Heart right ventricle (tissue), 16 donors: ENCODE measurements at places on chromosomes 12 and 14. TPM values are rescaled to one million over a fixed set of nuclear protein-coding genes. Genes with fewer than 3 reads are reported as not detected.

The GDF3 gene
- 0.20 TPM for total RNA-seq

- no peak for DNase-seq
- H3K27me3 ChIP-seq: no peaks in the 10 kb centered on the region
- no peak overlapping the region for H3K4me3 ChIP-seq
- no peaks in the 10 kb centered on the region for H3K36me3 ChIP-seq
- no peaks in the 10 kb centered on the region for H3K4me1 ChIP-seq
These were observed 40.2 kb downstream of the DACT1 start for GRCh38 chr14:58677996-58678395.

DNA sequence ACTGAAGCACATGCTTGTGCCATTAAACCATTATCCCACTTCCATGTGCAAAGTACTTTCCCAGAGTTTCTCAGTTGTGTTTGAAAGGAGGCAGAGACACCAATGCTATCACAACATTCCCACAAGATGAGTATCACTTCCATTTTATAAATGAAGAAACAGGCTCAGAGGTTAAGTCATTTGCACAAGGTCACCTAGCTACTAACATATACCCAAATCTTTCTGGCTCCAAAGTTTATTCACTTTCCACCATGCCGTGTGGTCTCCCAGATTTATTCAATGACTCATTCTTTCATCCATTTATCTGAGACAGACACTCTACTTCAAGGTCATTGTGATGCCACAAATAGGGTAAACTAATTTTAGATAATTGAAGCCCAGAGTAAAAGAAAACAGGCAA, 9.4 kb downstream of the ART4 start:
- no peaks in the 10 kb centered on the region for H3K36me3 ChIP-seq
- no peak for DNase-seq
- H3K4me1 ChIP-seq: peaks cover 38% of the 10 kb centered on the region

- H3K27me3 ChIP-seq: no peaks in the 10 kb centered on the region
- no peak overlapping the region for H3K27ac ChIP-seq
- no peaks in the 10 kb centered on the region for H3K36me3 ChIP-seq
- H3K4me1 ChIP-seq: no peaks in the 10 kb centered on the region
These were observed 90.3 kb downstream of the DDHD1 start for GRCh38 chr14:53062856-53063255.

The DNAI7 gene
- total RNA-seq: 0.62 TPM

DNA sequence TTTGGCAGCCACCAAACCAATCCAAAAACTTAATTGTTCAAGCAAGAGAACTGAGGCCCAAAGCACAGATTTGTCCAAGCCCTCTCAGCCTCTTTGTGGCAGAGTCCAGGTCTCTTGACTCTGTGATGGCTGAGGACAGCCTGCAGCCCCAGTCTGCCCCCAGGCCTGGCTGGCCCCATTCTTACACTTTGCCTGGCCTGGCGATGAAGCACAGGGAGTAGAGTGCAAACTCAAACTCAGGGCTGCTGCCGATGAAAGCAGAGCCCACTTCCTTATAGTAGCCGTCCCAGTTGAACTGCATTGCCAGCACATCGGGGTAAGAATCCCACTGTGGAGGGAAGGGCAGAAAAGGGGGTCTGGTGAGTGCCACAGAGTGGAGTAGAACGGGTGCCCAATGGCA, 5.6 kb upstream of the RPAP3 start:
- DNase-seq: no peak
- H3K36me3 ChIP-seq: no peaks in the 10 kb centered on the region
- peaks cover 38% of the 10 kb centered on the region for H3K4me1 ChIP-seq

DNA sequence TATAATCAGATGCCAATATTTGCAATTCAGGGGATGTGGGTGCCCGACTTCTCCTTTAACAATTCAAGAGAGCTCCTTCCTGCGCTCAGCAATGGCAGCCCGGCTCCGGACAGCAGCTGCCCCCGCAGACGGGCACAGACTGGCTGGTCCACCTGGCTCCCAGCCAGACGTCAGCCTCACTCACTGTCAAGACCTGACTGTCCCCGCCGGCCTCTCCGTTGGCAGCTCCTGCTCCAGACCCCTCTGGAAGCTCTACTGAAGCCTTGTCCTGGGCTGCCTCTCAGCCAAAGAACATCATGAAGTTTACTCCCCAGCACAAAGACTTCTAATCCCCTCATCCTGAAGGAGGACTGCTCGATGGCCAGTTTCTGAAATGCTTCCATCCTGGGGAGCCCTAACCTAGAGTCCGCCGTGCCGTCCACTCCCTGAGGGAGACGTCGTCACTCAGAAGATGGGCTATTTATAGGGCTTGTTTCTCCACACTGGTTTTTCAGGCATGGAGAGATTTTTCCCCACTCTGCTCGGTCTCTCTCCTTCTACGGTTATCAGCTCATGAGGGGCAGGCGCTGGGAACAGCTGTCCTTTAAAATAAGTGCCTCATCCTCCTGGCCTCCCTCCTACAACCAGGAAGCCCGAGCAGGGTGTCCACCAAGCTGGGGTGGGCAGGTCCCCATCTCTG, 126.2 kb downstream of the RFLNA start:
- H3K27me3 ChIP-seq: no peaks in the 10 kb centered on the region
- peaks cover 79% of the 10 kb centered on the region for H3K36me3 ChIP-seq
- H3K27ac ChIP-seq: peak overlapping the region; percentile 89
- H3K4me3 ChIP-seq: no peak overlapping the region
- H3K4me1 ChIP-seq: peaks cover 44% of the 10 kb centered on the region

- H3K27me3 ChIP-seq: no peaks in the 10 kb centered on the region
- H3K36me3 ChIP-seq: no peaks in the 10 kb centered on the region
- no peak for DNase-seq
- no peaks in the 10 kb centered on the region for H3K4me1 ChIP-seq
- H3K4me3 ChIP-seq: no peak overlapping the region
These were observed 101.4 kb downstream of the FOXA1 start for GRCh38 chr14:37493606-37494005.

The MYRFL gene
- 0.12 TPM for total RNA-seq

The AQP2 gene
- not detected for total RNA-seq

DNA sequence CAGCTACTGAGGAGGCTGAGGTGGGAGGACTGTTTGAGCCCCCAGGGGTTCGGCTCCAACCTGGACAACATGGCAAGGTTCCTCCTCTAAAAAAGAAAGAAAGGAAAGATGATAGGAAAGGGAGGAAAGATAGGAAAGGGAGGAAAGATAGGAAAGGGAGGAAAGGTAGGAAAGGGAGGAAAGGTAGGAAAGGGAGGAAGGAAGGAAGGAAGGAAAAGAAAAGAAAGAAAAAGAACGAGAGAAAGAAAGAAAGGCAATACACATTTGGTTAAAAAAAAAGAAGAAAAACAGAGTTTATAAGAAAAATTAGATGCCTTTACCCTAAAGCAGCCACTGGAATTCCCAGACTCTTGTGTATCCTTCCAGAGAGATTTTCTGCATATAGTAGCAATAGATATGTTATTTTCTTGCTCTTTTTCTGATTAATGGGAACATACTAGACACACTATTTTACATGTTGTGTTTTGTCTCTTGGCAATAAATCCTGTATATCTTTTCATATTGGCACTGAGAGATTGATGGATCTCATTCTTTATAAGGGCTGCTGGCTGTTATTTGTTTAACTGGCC, 12.2 kb downstream of the HNF1A start:
- H3K27ac ChIP-seq: no peak overlapping the region
- H3K4me3 ChIP-seq: no peak overlapping the region
- no peaks in the 10 kb centered on the region for H3K36me3 ChIP-seq
- DNase-seq: no peak

GRCh38 chr14:95902273-95902826, 25.7 kb downstream of the TUNAR start:
- DNase-seq: no peak
- no peaks in the 10 kb centered on the region for H3K36me3 ChIP-seq
- no peak overlapping the region for H3K27ac ChIP-seq
- peaks cover 10% of the 10 kb centered on the region for H3K27me3 ChIP-seq

DNA sequence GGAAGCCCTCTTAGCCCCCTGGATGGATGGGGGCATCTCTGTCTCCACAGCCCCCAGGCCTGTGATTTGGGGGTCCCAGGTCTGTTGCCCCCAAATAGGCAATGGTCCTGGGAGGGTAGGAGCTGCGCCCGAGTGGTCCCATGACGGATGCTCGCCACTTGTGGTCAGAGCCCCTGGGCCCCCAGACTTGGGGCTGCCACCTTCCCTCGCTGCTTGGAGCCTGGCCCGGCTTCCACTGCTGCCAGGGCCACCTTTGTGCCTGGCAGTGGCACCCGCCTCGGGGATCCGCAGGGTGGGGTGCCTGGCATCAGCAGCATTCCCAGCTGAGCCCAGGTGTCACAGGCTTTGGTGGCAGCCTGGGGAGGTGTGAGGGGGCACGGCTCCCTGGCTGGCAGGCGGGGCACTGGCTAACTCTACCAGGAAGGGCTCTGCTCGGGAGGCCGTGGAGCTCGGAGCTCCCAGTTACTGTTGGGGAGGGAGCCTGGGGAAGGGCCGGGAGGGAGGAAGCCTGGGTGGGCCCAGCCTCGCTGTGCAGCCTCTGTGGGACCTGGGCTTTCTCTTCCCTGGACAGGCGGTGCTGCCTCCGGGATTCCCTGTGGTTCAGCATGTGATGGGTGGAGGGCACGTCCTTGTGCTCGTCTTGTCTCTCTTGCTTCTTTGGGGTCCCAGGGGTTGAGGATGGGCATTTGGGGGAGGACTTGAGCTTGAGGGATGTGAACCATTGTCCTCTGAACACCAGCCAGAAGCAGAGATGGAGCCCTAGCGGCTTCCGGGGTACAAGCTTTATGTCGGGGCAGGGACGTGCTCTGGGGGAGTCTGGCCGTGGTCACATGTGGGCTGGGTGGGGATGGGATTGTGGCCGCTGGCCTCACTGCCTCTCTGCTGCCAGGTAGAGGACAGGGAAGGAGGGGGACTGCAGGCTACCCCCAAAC, 5.4 kb downstream of the KIF26A start:
- H3K27me3 ChIP-seq: no peaks in the 10 kb centered on the region
- no peak overlapping the region for H3K27ac ChIP-seq
- H3K36me3 ChIP-seq: no peaks in the 10 kb centered on the region
- H3K4me3 ChIP-seq: no peak overlapping the region

DNA sequence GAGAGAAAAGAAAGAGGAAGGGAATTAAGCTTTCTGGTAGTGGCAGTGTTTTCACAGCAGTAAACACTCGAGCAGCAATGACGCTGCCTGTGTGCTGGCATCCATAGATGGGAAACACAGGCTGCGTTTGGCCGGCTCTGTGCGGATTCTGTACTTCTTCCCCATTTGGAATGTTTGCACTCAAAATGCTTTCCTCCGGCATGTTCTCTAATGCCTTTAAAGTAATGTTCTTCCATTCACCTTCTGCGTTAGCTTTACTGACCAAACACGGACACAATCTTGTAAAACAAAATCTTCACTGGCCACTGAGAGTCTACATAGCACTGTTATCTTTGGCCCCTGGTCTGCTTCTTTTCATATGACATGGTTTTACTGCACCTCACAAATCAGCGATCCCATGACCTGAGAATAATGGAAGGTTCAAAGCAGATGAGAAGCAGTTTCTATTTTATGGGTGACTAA, 31.4 kb downstream of the DCP1B start:
- peaks cover 15% of the 10 kb centered on the region for H3K4me1 ChIP-seq
- peak overlapping the region; percentile 70 for H3K27ac ChIP-seq
- H3K27me3 ChIP-seq: no peaks in the 10 kb centered on the region
- no peaks in the 10 kb centered on the region for H3K36me3 ChIP-seq

DNA sequence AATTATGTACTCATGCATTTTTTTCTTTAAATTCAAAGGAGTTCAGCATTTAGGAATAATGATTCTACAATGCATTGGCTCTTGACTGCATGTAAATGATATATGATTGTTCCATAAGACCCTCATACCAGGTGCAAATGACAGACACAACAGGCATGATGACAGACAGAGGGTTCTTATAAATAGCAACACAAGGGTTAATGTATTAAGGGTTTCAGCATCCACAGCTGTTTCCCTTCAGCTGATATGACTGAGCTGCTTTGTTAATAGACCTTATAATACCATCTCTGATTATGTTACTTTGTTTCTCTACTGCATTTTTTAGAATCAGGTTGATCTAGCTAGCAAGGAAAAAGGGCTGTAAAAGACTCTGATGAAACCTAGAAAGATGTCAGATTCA, 90.8 kb upstream of the TMTC2 start:
- DNase-seq: no peak
- no peaks in the 10 kb centered on the region for H3K36me3 ChIP-seq
- H3K27me3 ChIP-seq: no peaks in the 10 kb centered on the region
- H3K4me1 ChIP-seq: no peaks in the 10 kb centered on the region
- H3K4me3 ChIP-seq: no peak overlapping the region
- no peak overlapping the region for H3K27ac ChIP-seq

The CACNA2D4 gene
- total RNA-seq: 1.00 TPM

- peaks cover 8% of the 10 kb centered on the region for H3K4me1 ChIP-seq
- H3K36me3 ChIP-seq: no peaks in the 10 kb centered on the region
- H3K27me3 ChIP-seq: no peaks in the 10 kb centered on the region
- DNase-seq: no peak
- H3K4me3 ChIP-seq: no peak overlapping the region
- no peak overlapping the region for H3K27ac ChIP-seq
These were observed 269.9 kb upstream of the PLEKHG7 start for GRCh38 chr12:92432724-92433441.
